GM12878 (cell line): ENCODE measurements at places on chromosomes 5 and 9. TPM values are rescaled to one million over a fixed set of nuclear protein-coding genes. Genes with fewer than 3 reads are reported as not detected.
A peak's percentile ranks its signal among the peaks of the same experiment; 100 is the strongest.

The PAEP gene
- total RNA-seq: not detected in 2 replicates

The PLAC8L1 gene
- not detected in 2 replicates for total RNA-seq

The NANS gene
- total RNA-seq: 47.8 and 49.1 TPM in 2 replicates

The CDH9 gene
- total RNA-seq: not detected in 2 replicates

The NPR2 gene
- total RNA-seq: 7.4 and 8.6 TPM in 2 replicates

The OTP gene
- 8.4 and 8.5 TPM in 2 replicates for total RNA-seq

The POLE3 gene
- total RNA-seq: 58.3 and 59.0 TPM in 2 replicates

GRCh38 chr5:160315968-160316367, 3.6 kb upstream of the CCNJL start:
- no peak overlapping the region for H3K4me3 ChIP-seq
- no peak for DNase-seq
- H3K36me3 ChIP-seq: no peaks in the 10 kb centered on the region
- no peaks in the 10 kb centered on the region for H3K4me1 ChIP-seq
- peaks cover 14% of the 10 kb centered on the region for H3K27me3 ChIP-seq
- H3K27ac ChIP-seq: no peak overlapping the region

- no peak overlapping the region for H3K4me3 ChIP-seq
- H3K4me1 ChIP-seq: peaks cover 4% of the 10 kb centered on the region
- DNase-seq: no peak
- no peaks in the 10 kb centered on the region for H3K36me3 ChIP-seq
These were observed 36.2 kb downstream of the C5 start for GRCh38 chr9:121013911-121014310.

GRCh38 chr5:111511831-111512374, 432 bp downstream of the STARD4 start:
- H3K36me3 ChIP-seq: no peaks in the 10 kb centered on the region; the same call in 1 of the 2 replicates
- no peaks in the 10 kb centered on the region for H3K27me3 ChIP-seq
- peak overlapping the region; percentile 85 for H3K4me3 ChIP-seq
- peak overlapping the region; percentile 97 for H3K27ac ChIP-seq
- H3K4me1 ChIP-seq: no peaks in the 10 kb centered on the region
- DNase-seq: no peak

GRCh38 chr5:135030123-135030955, 3.7 kb downstream of the PITX1 start:
- no peak for DNase-seq
- no peaks in the 10 kb centered on the region for H3K36me3 ChIP-seq
- H3K27me3 ChIP-seq: peaks cover 26% of the 10 kb centered on the region
- no peak overlapping the region for H3K27ac ChIP-seq
- H3K4me1 ChIP-seq: no peaks in the 10 kb centered on the region
- H3K4me3 ChIP-seq: 0 out of 2 replicates have a peak overlapping the region, but pooled peaks have one; percentile 36

DNA sequence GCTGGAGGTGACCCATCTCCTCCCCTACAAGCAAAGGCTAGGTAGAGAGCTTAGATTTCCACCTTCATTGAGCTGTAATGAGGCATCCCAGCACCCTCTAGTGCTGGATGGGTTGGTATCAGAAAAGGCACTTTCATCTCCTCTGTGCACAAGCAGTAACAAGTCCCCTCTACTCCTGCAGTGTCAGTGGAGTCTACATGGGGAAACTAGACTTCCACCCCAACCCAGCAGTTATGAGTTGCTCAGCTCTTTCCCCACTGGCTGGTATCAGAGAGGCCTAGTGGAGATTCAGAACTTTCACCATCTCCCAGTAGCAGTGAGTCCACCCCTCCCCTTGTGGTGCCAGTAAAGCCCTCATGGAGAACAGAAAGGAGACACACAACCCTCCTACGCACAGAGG, 17.9 kb downstream of the FCN1 start:
- H3K27me3 ChIP-seq: no peaks in the 10 kb centered on the region
- no peak overlapping the region for H3K27ac ChIP-seq
- no peak for DNase-seq
- no peak overlapping the region for H3K4me3 ChIP-seq
- no peaks in the 10 kb centered on the region for H3K36me3 ChIP-seq

GRCh38 chr5:6491196-6491918, 42.7 kb downstream of the UBE2QL1 start:
- no peaks in the 10 kb centered on the region for H3K36me3 ChIP-seq
- no peak for DNase-seq
- no peak overlapping the region for H3K27ac ChIP-seq
- H3K4me3 ChIP-seq: no peak overlapping the region
- no peaks in the 10 kb centered on the region for H3K27me3 ChIP-seq

DNA sequence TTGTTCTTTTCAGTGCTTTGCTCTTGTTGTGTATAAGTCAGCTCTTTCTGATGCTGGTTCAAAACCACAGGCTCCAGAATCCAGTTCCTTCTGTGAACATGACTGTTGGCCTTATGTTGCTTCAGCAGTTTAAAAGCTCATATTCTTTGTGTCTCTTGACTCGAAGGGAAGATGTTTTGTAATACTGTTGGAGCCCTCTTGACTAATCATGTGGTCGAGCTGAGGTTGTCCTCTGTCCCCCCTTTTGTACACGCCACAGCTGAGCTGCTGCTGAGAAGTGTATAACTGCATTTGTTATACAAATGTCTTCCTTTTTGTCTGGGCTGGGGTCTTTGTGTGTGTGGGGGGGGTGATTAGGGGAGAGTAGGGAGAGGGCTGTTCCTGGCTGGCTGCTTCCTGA, 35.8 kb downstream of the SLC36A1 start:
- no peak overlapping the region for H3K27ac ChIP-seq
- H3K4me1 ChIP-seq: no peaks in the 10 kb centered on the region
- H3K27me3 ChIP-seq: no peaks in the 10 kb centered on the region
- H3K4me3 ChIP-seq: no peak overlapping the region

DNA sequence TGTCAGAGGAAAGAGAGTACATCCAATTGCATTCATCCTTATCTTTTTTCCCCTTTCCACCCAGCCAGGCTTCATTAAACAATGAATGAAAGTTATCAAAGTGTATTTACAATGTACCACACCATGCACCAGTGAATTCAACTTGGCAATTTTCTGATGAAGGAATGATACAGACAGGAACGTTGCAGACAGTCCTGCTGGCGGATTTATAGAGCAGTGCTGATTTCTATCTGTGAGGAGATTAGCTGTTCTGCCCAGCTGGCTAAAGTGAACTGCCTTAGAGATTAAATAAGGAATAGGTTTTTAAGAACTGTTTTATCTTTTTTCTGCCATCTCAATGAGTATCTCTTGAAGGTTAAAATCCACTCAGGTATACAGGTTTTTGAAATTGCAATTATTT, 403.9 kb downstream of the CDH18 start:
- H3K27ac ChIP-seq: no peak overlapping the region
- no peaks in the 10 kb centered on the region for H3K27me3 ChIP-seq
- DNase-seq: no peak
- H3K4me3 ChIP-seq: no peak overlapping the region
- H3K4me1 ChIP-seq: no peaks in the 10 kb centered on the region

GRCh38 chr5:43304525-43304924, 8.7 kb downstream of the HMGCS1 start:
- peak overlapping the region; percentile 57; the same call in 1 of the 2 replicates for H3K27ac ChIP-seq
- no peaks in the 10 kb centered on the region for H3K27me3 ChIP-seq
- peak; percentile 24 for DNase-seq
- H3K4me3 ChIP-seq: peak overlapping the region; percentile 1; the same call in 1 of the 2 replicates
- peaks cover 4% of the 10 kb centered on the region; the same call in 1 of the 2 replicates for H3K4me1 ChIP-seq

GRCh38 chr9:16879416-16879815, 8.9 kb upstream of the BNC2 start:
- no peaks in the 10 kb centered on the region for H3K27me3 ChIP-seq
- H3K36me3 ChIP-seq: no peaks in the 10 kb centered on the region
- no peak overlapping the region for H3K27ac ChIP-seq
- H3K4me3 ChIP-seq: no peak overlapping the region

DNA sequence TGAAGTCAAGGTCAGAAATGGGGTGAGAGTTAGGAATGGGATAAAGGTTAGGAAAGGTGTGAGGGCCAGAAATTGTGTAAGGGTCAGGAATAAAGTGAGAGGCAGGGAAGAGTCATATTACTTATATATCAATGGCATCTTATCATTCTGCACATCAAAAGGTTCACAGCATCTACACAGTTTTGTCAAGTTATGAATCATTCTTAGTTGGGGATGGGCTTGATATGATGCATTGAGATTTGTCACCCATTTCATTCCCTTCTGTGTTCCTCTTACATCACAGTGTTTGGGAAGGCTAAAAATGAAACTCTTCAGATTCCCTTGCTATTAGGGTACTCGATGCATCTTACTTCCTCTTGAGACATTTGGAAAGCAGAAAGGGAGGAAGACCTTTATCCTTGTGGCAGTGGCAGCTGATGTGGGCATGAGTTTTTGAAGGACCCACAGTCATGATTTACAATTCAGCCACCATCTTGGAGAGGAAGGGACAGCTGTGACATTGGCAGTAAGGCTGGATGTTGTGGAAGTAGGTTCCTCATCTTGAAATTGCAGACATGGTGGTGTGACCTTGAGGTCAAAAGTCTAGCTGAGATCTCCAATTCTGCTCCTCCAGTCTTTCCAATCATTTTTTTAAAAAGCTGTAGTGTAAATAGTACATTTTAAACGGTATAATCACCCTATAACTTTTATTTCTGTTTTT, 24.2 kb upstream of the NPR3 start:
- no peak for DNase-seq
- no peak overlapping the region for H3K4me3 ChIP-seq
- no peaks in the 10 kb centered on the region for H3K4me1 ChIP-seq
- no peaks in the 10 kb centered on the region for H3K27me3 ChIP-seq
- no peaks in the 10 kb centered on the region for H3K36me3 ChIP-seq

DNA sequence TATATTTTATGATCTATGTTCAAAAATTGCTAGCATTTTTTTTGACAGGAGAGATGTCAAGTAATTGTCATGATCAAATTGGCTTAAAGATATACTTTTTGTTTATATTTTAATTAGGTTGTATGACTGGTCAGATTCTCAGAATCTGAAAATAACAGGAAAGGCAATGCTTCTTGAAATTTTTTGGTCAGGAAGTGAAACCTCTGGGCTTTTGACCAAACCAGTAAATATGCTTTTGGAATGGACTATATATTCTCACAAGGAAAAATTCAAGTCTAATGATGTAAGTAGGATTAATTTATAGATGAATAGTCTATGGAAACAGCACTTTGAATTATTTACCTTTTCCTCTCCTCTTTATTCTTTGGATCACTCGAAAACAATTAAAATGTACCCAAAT, 52.3 kb downstream of the SLF1 start:
- H3K36me3 ChIP-seq: no peaks in the 10 kb centered on the region
- DNase-seq: no peak
- H3K4me1 ChIP-seq: no peaks in the 10 kb centered on the region
- no peak overlapping the region for H3K27ac ChIP-seq

- no peaks in the 10 kb centered on the region for H3K4me1 ChIP-seq
- no peaks in the 10 kb centered on the region for H3K36me3 ChIP-seq
- no peak overlapping the region for H3K4me3 ChIP-seq
- no peak for DNase-seq
- H3K27ac ChIP-seq: no peak overlapping the region
These were observed 101.3 kb downstream of the FBXL7 start for GRCh38 chr5:15601274-15601673.

DNA sequence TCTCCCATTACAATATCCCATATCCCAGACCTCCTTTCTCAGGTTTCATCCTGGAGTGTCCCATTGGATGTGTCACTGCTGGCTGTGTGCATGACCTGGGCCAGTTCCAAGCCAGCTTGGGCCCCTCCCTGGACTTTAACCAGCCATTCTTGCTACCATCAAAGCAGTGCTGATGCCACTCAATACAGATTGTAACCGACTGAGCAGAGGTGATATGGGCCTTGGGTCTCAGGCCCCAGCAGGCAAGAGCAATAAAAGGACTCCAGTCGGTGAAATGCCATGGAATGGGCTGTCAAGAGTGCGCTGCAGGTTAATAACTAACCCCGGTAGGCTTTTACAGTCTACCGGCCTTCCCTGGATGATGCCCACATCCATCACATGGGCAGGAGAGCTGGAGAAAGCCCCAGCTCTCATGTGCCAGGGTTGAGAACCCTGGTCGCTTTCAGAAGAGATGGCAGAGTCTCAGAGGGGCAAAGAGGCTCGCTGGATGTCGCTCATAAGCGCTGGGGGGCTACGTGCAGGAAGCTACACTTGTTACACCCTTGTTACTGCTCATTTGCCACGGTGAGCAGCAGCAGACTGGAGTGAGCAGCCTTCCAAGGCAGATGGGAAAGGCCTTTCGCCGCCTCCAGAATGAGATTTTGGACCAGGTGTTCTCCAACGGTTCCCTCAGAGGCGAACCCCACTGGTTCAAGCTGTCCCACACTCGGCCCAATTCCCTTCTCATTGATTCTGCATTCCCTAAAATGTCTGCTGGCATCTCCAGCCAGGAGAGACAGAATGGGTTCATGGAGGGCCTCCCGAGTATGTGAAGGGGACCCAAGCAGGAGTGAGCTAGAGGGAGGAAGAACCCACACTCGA, 13.2 kb downstream of the EPB41L4B start:
- no peak for DNase-seq
- no peaks in the 10 kb centered on the region for H3K4me1 ChIP-seq
- no peak overlapping the region for H3K27ac ChIP-seq
- peaks cover 3% of the 10 kb centered on the region; the same call in 1 of the 2 replicates for H3K27me3 ChIP-seq
- H3K36me3 ChIP-seq: no peaks in the 10 kb centered on the region

DNA sequence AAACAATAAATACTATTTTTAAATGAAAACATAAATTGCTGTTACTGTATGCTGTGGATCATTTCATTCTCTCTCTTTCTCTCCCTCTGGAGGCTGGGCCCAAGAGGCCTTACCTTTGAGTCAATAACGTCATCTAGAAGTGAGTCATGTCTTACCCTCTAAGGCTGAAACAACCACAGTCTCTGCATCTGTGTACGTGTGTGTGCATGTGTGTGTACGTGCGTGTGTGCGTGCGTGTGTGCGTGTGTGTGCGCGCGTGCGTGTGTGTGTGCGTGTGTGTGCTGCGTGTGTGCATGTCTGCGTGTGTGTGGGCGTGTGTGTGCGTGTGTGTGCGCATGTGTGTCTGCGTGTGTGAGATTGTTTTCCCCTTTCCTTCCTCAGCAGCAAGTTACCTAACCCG, 13.6 kb upstream of the IL17B start:
- no peaks in the 10 kb centered on the region for H3K36me3 ChIP-seq
- peaks cover 2% of the 10 kb centered on the region; the same call in 1 of the 2 replicates for H3K27me3 ChIP-seq
- no peak overlapping the region for H3K4me3 ChIP-seq
- no peaks in the 10 kb centered on the region for H3K4me1 ChIP-seq

- H3K27ac ChIP-seq: no peak overlapping the region
- H3K27me3 ChIP-seq: no peaks in the 10 kb centered on the region
- no peak overlapping the region for H3K4me3 ChIP-seq
These were observed 270.5 kb downstream of the NFIB start for GRCh38 chr9:14043483-14043882.

GRCh38 chr9:76667521-76667957, 96.7 kb upstream of the PCA3 start:
- no peaks in the 10 kb centered on the region for H3K36me3 ChIP-seq
- no peak for DNase-seq
- peaks cover 1% of the 10 kb centered on the region; the same call in 1 of the 2 replicates for H3K27me3 ChIP-seq
- no peak overlapping the region for H3K4me3 ChIP-seq
- no peaks in the 10 kb centered on the region; the same call in 1 of the 2 replicates for H3K4me1 ChIP-seq

DNA sequence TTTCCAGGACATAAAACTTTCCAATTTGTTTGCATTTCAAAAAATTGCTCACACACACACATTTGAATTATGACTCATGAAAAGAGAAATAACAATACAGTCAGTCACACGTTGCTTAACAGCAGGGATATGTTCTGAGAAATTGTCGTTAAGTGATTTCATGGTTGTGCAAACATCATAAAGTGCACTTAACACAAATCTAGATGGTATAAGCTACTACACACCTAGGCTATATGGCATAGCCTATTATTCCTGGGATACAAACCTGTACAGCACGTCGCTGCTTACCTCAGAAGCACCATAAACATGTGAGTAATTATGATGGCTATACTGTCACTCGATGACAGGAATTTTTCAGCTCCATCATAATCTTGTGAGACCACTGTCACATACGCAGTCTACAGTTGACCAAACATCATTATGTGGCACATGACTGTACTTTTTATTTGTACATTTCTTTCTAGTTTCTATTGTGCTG, 378.2 kb downstream of the ACTL7B start:
- H3K36me3 ChIP-seq: no peaks in the 10 kb centered on the region
- no peaks in the 10 kb centered on the region for H3K4me1 ChIP-seq
- no peak overlapping the region for H3K4me3 ChIP-seq
- DNase-seq: no peak
- no peaks in the 10 kb centered on the region for H3K27me3 ChIP-seq
- H3K27ac ChIP-seq: no peak overlapping the region
